ENCODE measurements at places on chromosomes 5 and 9. TPM values are rescaled to one million over a fixed set of nuclear protein-coding genes. Genes with fewer than 3 reads are reported as not detected.

The MORN5 gene
- not detected for total RNA-seq

- no peaks in the 10 kb centered on the region for H3K36me3 ChIP-seq
- H3K4me3 ChIP-seq: no peak overlapping the region
- H3K27me3 ChIP-seq: no peaks in the 10 kb centered on the region
- no peaks in the 10 kb centered on the region for H3K4me1 ChIP-seq
- H3K27ac ChIP-seq: no peak overlapping the region
- DNase-seq: no peak
These were observed 58.4 kb downstream of the PBX3 start for GRCh38 chr9:125805586-125805985.

DNA sequence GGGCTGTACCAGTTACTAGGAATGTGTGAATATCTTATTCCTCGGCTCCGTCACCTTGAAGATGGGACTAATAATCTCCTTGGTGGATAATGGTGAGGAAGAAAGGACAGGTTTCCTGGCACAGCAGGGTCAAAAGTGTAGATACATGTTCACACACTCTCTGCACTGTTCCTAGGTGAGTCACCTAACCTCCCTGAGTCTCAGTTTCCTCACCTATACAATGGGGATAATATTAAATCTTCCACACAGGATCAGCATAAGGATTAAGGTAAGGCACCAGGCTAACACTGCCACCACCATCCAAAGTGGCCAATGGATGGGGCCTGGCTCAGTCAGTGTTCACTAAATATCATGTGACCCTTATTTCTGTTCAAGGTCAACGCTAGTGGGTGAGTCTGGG is 66.9 kb downstream of the PSMB7 start:
- no peaks in the 10 kb centered on the region for H3K27me3 ChIP-seq
- no peak overlapping the region for H3K27ac ChIP-seq
- peaks cover 65% of the 10 kb centered on the region for H3K36me3 ChIP-seq
- H3K4me1 ChIP-seq: no peaks in the 10 kb centered on the region
- DNase-seq: no peak
- no peak overlapping the region for H3K4me3 ChIP-seq

The ZMYND19 gene
- 34.4 TPM for total RNA-seq

All from Karpas-422 (cell line).